ENCODE measurements at places on chromosomes 1 and 21.

- DNase-seq = no peak
Measured at GRCh38 chr1:37725851-37726613, 33.7 kb downstream of the CDCA8 start.

DNA sequence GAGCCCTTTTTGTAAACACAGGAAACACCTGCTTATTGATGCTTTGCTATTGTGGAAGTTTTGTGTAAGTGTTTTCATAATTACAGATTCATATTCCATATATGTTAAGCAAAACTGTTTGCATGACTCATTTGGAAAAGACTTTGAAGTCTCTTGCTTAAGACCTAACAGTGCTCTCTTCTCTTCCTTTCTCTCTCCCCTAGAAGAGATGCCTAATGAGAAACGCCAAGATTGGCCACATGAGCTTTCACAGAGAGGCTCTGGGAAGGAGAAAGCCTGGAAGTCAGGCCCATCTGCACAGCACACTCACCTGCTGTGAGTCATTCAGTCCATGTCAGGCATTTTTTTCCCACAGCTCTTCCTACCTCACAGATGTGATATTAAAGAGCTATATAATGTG lies 101.6 kb upstream of the PALMD start:
- no peak for DNase-seq

DNA sequence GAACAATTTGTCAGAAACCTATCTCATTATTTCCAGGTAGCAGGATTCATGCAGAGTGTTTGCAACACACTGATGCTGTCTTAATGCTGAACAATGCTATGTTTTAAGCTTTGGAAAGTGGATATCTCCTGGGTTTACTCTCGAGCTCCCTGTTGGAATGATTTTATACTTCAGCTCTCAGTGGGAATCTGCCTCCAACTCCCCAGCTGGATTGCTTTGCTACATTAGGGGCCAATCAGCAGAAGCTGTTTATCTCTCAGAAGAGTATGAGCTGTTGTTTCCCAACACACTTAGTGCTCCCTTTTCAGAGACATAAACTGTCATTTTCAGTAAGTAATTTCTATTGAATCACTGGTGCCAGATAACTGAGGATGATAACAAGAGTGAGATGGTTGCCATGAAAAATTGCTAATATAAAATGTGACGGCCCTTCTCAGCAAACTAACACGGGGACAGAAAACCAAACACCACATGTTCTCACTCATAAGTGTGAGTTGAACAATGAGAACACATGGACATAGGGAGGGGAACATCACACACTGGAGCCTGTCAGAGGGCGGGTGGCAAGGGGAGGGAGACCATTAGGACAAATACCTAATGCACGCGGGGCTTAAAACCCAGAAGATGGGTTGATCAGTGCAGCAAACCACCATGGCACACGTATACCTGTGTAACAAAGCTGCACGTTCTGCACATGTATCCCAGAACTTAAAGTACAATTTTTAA lies 265.9 kb upstream of the RUNX1 start:
- no peak for DNase-seq

DNA sequence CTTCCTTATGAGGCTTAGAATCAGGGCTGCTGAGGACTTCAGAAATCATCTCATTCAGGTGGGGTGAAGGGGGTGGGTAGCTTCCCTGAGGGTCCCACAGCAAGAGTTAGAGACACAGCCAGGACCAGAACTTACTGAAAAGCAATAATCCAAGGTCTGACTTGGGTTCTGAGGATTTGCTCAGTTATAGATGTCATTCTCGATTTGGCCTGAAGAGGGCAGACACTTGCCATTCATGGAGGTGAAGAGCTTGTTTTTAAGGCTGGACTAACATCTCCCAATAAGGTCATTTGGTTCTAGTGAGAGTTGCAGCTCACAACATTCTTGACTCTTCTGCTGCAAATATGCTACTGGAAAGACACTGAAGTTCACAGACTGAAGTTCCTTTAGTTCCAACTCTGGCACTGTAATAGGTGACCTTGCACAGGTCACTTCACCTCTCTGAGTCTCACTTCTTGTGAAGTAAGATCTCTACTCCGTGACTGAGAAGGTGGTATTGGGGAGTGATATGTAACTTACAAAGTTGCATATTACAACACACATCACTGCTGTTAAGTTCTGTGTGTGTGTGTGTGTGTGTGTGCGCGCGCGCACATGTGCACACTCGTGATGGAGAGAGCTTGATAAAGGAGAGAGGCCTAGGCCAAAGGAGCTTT lies 69.8 kb upstream of the DIRAS3 start:
- DNase-seq = peak; percentile 17

DNA sequence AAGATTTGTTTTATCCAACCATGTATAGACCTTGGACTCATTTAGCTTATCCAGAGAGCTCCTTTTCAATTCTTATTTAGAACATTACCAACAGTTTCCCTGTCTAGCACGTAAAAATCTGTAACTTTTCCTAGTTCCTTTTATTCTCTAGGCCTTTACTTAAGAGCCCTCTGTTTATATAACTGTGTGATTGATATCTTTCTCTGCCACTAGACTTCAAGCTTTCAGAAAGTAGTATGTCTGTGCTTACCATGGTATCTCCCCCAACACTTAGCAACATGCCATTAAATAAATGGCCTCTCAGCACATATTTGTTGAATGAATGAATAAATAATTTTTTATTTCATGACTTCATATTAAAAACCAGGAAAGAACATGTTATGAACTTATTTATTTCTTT lies 209.4 kb downstream of the PTPRC start:
- no peak for DNase-seq

- no peak for DNase-seq
Measured at GRCh38 chr1:172979828-172980227, 70.9 kb downstream of the TNFSF18 start.

All from CD4-positive, alpha-beta memory T cell (primary cell).